Renal pelvis (tissue), 12 donors: ENCODE measurements at places on chromosomes 6 and 20. TPM values are rescaled to one million over a fixed set of nuclear protein-coding genes. Genes with fewer than 3 reads are reported as not detected.

The RIPK1 gene
- polyA plus RNA-seq, result 25.9 TPM

- no peak for DNase-seq
These were observed 15.7 kb downstream of the DCBLD1 start for GRCh38 chr6:117498159-117498558.

DNA sequence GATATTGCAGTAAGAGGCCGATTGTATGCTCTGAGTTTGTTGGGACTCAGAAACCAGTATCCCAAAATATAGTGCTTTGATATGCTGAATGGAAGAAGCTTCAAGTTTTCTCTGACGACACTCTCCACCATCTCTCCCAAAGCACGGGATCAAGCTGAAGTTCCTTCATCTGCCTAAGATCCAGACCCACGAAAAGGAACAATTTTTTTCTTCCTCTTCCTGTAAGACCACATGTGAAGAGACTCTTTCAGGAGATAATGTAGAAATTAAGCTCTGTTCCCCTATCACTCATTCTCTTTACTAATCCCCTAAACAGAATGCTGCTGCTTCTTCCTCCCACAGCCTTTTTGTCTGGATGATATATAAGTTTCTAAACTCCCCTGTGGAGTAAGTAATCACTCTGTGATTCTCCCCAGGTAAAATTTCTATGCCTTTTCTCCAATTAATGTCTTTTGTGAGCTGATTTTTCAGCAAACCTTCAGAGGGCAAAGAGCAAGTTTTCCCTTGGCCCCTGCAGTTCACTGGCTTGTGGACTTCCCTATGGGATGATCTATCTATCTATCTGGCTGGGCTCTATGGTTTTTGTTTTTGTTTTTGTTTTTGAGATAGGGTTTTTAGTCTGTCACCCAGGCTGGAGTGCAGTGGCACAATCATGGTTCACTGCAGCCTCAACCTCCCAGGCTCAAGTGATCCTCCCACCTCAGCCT is 13.5 kb upstream of the PNRC1 start:
- no peak for DNase-seq

DNA sequence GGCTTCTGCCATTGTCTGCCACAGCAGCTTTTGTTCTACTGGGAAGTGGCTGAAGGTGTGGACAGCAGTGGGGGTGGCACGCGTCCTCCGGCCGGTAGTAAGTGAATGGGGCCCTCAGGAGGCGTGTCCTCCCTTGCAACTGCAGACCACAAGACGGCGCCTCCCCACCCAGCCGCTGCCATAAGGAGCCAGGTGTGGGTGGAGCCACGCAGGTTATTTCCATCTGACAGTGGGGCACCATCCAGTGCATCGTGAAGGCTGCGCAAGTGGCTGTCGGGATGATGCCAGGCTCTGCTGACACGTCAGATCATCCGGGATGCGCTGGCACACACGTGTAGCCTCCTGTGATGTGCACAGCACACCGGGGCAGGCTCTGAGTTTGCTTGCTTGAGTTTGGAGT is 379.7 kb downstream of the CDH4 start:
- DNase-seq, result no peak

GRCh38 chr6:35213824-35214756 is at the start of gene SCUBE3:
SCUBE3 (plus strand) TSS chr6:35213956; CDS start chr6:35214419, 463 bp downstream.
- peak; percentile 76 for DNase-seq

The ADGB gene
- polyA plus RNA-seq, result 0.95 TPM

DNA sequence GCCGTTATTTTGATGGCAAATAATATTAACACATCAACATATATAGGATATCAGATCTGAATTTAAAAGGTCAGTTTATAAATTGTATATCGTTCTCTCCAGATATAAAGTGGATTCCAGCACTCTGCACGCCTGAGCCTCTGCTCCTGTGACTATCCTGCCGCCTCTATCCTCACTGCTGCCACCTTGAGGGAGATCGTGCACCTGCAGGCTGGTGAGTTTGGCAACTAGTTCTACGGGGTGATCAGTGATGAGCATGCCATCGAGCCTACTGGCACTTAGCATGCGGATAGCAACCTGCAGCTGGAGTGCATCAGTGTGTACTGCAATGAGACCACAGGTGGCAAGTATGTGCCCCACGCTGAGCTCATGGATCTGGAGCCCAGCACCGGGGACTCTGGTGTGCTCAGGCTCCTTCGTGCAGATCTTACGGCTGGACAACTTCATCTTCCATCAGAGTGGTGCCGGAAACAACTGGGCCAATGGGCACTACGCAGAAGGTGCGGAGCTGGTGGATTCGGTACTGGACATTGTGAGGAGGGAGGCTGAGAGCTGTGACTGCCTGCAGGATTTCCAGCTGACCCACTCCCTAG is 84.9 kb downstream of the FBXO5 start:
- peak; percentile 10 for DNase-seq

GRCh38 chr6:160973311-160974250 is 18.0 kb upstream of the MAP3K4 start:
- DNase-seq, result no peak

DNA sequence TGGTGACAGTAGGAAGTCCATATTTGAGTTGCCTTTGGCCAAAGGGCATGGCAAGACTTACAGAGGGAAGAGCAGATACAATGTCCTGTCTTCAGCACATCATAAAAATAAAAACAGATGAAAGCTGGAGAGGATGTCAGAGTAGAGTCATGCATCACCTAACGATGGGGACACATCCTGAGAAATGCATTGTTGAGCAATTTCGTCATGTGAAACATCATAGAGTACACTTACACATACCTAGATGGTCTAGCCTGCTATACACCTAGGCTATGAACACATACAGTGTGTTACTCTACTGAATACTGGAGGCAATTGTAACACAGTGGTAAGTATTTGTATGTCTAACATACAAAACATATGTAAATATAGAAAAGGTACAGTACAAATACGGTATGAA is 75.6 kb downstream of the VEGFA start:
- DNase-seq, result no peak

The SAPCD1 gene
- polyA plus RNA-seq, result 13.8 TPM

GRCh38 chr20:50350510-50351249 is 159.5 kb upstream of the PTPN1 start:
- DNase-seq, result no peak

The REV3L gene
- 42.7 TPM for polyA plus RNA-seq

DNA sequence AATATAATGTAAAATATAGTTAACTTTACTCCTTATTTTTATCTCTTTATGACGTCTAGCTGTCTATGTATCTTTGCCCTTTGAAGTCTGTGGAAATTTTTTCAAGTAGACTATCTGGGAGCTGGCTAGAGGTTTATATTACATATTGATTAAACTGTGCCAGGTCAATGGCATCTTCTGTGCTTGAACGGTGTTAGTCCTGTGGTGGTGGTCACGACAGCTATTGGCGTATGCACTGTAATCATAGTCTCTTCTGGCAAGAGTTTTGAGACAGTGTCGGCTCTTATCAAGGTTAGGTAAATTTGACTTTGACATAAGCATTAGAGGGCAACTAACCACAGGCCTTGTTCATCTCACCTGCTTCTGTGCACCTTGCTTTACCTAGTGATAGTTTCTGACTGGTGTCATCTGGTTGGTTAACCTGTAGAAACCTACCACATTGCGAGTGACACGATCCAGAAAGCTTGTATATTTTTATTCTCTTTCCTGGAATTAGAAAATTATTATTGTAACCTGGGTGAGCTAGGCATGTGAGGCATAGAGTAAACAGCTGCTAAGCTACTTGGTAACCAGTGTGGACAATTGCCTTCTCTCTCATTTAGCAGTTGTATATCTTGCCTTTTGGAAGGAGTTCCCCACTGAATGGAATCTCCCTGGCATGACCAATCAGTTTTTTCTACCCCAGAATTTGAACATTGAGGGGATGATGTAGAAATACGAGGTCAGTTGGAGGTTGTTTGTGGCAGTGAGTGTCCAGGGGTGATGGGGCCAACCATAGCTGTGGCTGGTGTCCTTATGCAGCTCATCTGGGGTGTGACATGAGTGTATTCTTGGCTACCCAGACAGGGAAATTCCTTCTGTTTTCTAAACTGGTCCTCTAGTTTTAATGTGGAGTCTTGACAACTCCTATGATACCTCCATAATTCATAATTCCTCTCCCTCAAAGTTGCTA is 45.9 kb downstream of the SH3BGRL2 start:
- no peak for DNase-seq

The C6orf52 gene
- 4.1 TPM for polyA plus RNA-seq

- no peak for DNase-seq
These were observed 476 bp upstream of the CLIC5 start for GRCh38 chr6:46016063-46016608.
